ENCODE measurements at places on chromosomes 3 and 15.

DNA sequence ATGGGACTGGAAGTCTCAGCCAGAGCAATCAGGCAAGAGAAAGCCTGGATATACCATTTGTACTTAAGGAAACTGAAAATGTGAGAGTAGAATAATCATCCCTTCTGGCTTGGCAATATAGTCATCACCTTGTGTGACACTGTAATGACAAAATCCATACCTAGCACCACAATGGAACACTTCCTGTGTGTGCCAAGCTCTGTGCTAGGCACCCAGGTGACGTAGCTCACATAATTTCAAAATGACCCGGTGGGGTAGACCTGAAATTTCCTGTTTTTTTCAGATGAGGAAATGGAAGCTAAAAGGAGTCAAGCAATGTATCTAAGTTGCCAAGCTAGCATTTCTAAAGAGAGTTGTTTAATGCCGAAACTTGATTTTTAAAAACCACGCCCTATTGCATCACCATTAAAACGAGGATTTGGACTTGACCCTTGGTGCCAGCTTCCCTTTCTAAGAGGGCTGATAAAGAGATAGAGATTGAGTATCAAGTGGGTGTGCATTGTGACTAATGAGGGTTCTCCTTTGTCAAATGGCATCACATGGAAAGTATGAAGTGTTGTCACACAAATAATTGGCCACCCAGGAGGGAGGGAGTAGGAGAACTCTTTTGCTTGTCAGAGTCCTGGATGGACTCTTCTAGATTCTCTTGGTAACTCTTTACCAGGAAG, 141.3 kb upstream of the PDZRN3 start:
- DNase-seq, result no peak
- H3K4me3 ChIP-seq, result no peak overlapping the region
- H3K27me3 ChIP-seq, result no peaks in the 10 kb centered on the region
- no peak overlapping the region for H3K27ac ChIP-seq

DNA sequence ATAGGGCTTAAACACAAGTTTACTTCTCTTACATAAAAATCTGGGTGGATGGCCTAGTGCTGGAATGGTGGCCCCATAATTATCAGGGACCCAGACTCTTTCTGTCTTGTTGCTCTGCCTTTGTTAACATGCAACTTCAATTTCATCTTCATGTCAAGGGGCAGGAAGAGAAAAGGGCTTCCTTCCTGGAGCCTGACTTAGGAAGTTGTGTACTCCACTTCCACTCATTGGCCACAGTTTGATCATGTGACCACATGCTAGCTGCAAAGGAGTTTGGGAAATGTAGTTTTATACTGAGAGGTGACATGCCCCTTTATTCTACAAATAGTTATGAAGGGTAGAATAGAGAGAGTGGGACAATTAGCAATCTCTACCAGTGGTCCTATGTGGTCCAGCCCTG, 39.3 kb downstream of the RHCG start:
- no peak overlapping the region for H3K4me3 ChIP-seq
- no peak overlapping the region for H3K27ac ChIP-seq
- H3K4me1 ChIP-seq, result no peaks in the 10 kb centered on the region
- H3K27me3 ChIP-seq, result no peaks in the 10 kb centered on the region

- no peaks in the 10 kb centered on the region for H3K36me3 ChIP-seq
- no peak for DNase-seq
- peaks cover 4% of the 10 kb centered on the region for H3K4me1 ChIP-seq
- no peak overlapping the region for H3K27ac ChIP-seq
Observed at GRCh38 chr15:91472316-91472756, 372.3 kb downstream of the SV2B start.

GRCh38 chr3:184156522-184156955, 1.4 kb downstream of the DVL3 start:
- H3K36me3 ChIP-seq, result 0 out of 2 replicates have a peak, but pooled peaks cover under 1% of the 10 kb centered on the region
- DNase-seq, result no peak
- H3K4me1 ChIP-seq, result peaks cover 15% of the 10 kb centered on the region
- H3K4me3 ChIP-seq, result peak overlapping the region; percentile 81

DNA sequence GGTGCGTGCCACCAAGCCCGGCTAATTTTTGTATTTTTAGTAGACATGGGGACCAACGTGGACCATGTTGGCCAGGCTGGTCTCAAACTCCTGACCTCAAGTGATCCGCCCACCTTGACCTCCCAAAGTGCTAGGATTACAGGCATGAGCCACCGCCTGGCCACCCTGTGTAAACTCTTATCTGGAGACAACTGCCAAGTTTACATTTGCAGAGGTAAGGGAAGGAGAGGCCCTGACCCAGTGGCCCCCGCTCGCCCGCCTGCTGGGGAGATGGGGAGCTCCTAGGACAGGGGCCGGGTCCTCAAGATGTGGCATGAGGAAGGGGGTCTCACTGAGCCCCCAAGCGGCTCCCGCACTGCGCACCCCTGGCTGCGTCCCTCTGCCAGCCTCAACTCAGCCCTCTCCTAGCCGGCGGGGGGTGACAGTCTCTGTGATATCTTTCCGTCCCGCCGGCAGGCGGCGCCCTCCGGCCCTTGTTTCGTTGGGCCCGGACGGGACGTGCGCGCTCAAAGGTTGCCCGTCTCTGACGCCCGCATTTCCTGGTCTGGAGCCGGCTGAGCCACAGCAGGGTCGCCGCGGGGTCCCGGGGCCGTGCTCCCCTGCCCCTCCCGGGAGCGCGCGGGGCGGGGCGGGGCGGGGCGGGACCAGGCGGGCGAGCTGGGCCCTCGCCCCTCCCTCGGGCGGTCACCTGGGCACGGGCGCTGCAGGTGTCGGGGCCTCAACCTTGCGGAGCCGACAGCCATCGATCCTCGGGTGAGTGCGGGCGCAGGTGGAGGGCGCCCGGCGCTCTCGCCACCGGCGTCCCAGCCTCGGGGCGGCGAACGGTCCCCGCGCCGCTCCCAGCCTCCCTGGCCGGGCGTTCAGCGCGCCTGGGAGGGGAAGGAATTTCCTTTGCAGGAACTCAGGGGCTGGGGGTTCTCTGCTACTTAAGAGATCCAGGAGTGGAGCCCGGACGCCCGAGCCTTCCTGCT, at the start of gene GPR160:
Gene GPR160 (plus strand): TSS at position 533 of the 971 bp plus-strand sequence. CDS start 45,978 bp downstream, outside the sequence.
- no peaks in the 10 kb centered on the region for H3K4me1 ChIP-seq
- no peaks in the 10 kb centered on the region for H3K36me3 ChIP-seq
- no peak within 1 kb of the TSS for H3K27ac ChIP-seq
- DNase-seq, result no peak
- peaks cover 21% of the 10 kb centered on the region for H3K27me3 ChIP-seq

DNA sequence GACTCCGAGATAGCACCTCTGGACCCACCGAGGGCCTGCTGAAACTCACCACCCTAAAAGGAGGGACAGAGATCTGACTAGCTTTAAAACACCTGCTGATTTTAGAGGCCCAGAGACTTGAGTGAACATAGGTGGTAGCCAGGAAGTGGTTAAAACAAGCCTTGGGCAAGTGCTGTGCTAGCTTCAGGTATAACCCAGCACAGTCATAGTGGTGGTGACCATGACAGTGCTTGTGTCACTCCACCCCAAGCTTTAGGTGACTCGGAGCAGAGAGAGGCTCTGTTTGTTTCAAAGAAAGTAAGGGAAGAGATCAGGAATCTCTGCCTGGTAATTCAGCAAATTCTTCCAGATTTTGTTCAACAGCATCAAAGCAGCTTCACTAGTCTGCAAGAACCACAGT, 641.1 kb upstream of the BCHE start:
- H3K4me1 ChIP-seq, result no peaks in the 10 kb centered on the region
- no peak for DNase-seq
- no peak overlapping the region for H3K4me3 ChIP-seq
- no peak overlapping the region for H3K27ac ChIP-seq
- H3K27me3 ChIP-seq, result no peaks in the 10 kb centered on the region

GRCh38 chr3:69691860-69692259, 47.4 kb upstream of the MITF start:
- H3K27ac ChIP-seq, result no peak overlapping the region
- DNase-seq, result no peak
- H3K4me1 ChIP-seq, result peaks cover 7% of the 10 kb centered on the region
- no peak overlapping the region for H3K4me3 ChIP-seq
- H3K36me3 ChIP-seq, result no peaks in the 10 kb centered on the region
- H3K27me3 ChIP-seq, result no peaks in the 10 kb centered on the region

DNA sequence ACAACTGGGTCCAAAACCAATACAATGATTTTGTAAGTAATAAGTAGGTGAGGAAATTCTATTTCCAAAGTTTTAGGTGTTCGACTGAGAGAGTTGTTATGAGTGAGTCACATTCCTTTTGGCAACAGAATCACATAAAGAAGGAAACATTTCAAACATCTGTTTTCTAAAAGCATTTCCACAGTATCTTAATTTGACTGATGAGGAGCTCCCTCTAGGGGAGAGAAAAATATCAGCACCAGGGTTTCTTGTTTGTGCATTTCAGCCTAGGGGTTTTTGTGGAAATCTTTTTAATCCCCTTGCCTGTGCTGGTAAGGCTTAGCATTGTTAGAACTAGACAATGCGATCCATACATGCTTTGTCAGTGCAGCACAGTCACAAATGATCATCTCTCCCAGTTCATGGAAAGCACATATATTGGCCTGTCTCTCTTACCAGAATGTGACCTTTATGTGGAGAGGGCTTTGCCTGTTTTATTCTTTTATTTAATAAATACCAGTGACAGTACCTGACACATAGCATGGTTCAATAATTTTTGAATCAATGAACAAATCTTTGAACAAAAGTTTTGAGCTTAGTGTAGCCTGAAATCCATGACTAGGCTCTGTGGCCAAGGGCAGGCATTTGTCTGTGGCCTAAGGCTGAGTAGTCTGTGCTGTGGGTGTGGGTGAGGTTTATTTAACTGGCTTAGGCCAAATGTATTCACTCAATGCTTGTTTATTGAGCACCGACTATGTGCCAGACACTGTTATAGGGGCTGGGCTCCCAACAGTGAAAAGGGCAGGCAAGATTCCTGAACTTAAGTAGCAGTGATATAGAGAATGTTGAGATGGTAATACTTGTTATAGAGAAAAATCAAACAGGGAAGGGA, 21.1 kb upstream of the IQCF6 start:
- H3K36me3 ChIP-seq, result no peaks in the 10 kb centered on the region
- H3K4me3 ChIP-seq, result no peak overlapping the region
- H3K4me1 ChIP-seq, result no peaks in the 10 kb centered on the region
- H3K27ac ChIP-seq, result no peak overlapping the region
- H3K27me3 ChIP-seq, result no peaks in the 10 kb centered on the region

GRCh38 chr3:47711596-47711995, 70.1 kb downstream of the SMARCC1 start:
- no peak overlapping the region for H3K27ac ChIP-seq
- no peaks in the 10 kb centered on the region for H3K27me3 ChIP-seq
- H3K36me3 ChIP-seq, result peaks cover 84% of the 10 kb centered on the region

GRCh38 chr3:133675631-133676335, 14.0 kb upstream of the TOPBP1 start:
- peaks cover 40% of the 10 kb centered on the region for H3K27me3 ChIP-seq
- H3K4me1 ChIP-seq, result no peaks in the 10 kb centered on the region
- no peak for DNase-seq
- no peak overlapping the region for H3K4me3 ChIP-seq
- no peak overlapping the region for H3K27ac ChIP-seq

DNA sequence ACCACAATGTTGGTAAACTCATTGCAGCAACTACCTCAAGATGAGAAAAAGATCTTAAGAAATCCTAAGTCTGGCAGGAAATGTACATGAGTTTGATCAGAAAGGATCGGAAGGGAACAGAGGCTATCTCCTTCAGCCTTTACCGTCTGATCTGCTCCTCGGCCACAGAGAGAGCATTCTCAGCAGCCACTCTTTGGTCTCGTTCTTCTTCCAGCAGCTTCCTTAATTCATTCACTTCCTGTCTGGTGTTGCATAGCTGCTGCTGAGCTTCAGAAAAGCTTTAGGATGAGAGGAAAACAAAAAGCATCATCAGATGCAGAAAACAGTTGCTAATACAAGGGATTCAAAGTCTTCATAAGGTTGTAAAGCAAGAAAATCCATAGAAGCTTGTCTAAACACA, 6.6 kb upstream of the HCLS1 start:
- no peak for DNase-seq
- H3K27ac ChIP-seq, result no peak overlapping the region
- H3K27me3 ChIP-seq, result no peaks in the 10 kb centered on the region
- H3K4me1 ChIP-seq, result no peaks in the 10 kb centered on the region
- no peak overlapping the region for H3K4me3 ChIP-seq

GRCh38 chr3:29164825-29165224, 116.0 kb upstream of the RBMS3 start:
- H3K36me3 ChIP-seq, result no peaks in the 10 kb centered on the region
- no peaks in the 10 kb centered on the region for H3K27me3 ChIP-seq
- no peaks in the 10 kb centered on the region for H3K4me1 ChIP-seq
- no peak for DNase-seq
- H3K27ac ChIP-seq, result no peak overlapping the region
- H3K4me3 ChIP-seq, result no peak overlapping the region

- no peak overlapping the region for H3K27ac ChIP-seq
- no peaks in the 10 kb centered on the region for H3K36me3 ChIP-seq
- no peak for DNase-seq
Observed at GRCh38 chr3:76668653-76669052, 371.2 kb upstream of the ROBO2 start.

- no peaks in the 10 kb centered on the region for H3K27me3 ChIP-seq
- no peak overlapping the region for H3K4me3 ChIP-seq
- DNase-seq, result no peak
Observed at GRCh38 chr15:77021803-77022381, 27.0 kb downstream of the PSTPIP1 start.

GRCh38 chr3:104878395-104878794, 488.3 kb upstream of the ALCAM start:
- H3K27me3 ChIP-seq, result no peaks in the 10 kb centered on the region
- H3K36me3 ChIP-seq, result no peaks in the 10 kb centered on the region
- H3K4me3 ChIP-seq, result no peak overlapping the region
- no peak overlapping the region for H3K27ac ChIP-seq

- DNase-seq, result no peak
- no peaks in the 10 kb centered on the region for H3K4me1 ChIP-seq
- no peak overlapping the region for H3K4me3 ChIP-seq
- no peak overlapping the region for H3K27ac ChIP-seq
- H3K27me3 ChIP-seq, result no peaks in the 10 kb centered on the region
- H3K36me3 ChIP-seq, result no peaks in the 10 kb centered on the region
Observed at GRCh38 chr3:114799816-114800215, 347.3 kb downstream of the ZBTB20 start.

GRCh38 chr15:55791551-55792400, 48.8 kb upstream of the PRTG start:
- no peak overlapping the region for H3K4me3 ChIP-seq
- no peak for DNase-seq
- no peaks in the 10 kb centered on the region for H3K27me3 ChIP-seq
- H3K36me3 ChIP-seq, result no peaks in the 10 kb centered on the region

- no peak overlapping the region for H3K27ac ChIP-seq
- H3K27me3 ChIP-seq, result no peaks in the 10 kb centered on the region
- no peaks in the 10 kb centered on the region for H3K36me3 ChIP-seq
- peaks cover 4% of the 10 kb centered on the region for H3K4me1 ChIP-seq
- no peak for DNase-seq
Observed at GRCh38 chr3:127886231-127886955, 28.6 kb upstream of the KBTBD12 start.

All from RWPE2 (cell line).